Bronchial epithelial cell (primary cell): ENCODE measurements at places on chromosomes 16 and 17. TPM values are rescaled to one million over a fixed set of nuclear protein-coding genes. Genes with fewer than 3 reads are reported as not detected.

GRCh38 chr17:75590314-75590761 is 2.7 kb downstream of the MYO15B start:
- DNase-seq = no peak

Gene SNX20
- not detected in 2 replicates for total RNA-seq

DNA sequence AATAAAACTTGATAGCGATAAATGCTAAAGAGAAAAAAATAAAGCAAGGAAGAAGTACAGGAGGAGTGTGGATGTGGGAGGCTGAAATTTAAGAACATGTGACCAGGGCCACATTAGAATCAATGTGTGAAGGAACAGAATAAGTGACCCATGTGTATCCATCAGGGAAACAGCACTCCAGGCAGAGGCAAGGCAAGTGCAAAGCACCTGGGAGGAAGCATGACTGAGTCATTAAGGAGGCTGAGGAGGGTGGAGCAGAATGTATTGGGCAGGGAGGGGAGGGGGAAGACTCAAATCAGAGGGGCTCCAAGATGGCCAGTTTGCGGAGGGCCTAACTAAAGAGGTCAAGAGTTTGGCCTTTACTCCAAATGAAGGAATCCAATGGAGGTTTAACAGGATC is 8.0 kb downstream of the CDR2 start:
- no peak for DNase-seq

GRCh38 chr16:84484579-84485254 is 19.7 kb downstream of the MEAK7 start:
- peak; percentile 23 for DNase-seq

Gene HES7
- 0.13 and 1.3 TPM in 2 replicates for total RNA-seq

- DNase-seq = peak; percentile 93
Observed at GRCh38 chr17:68697850-68698361, 96.7 kb upstream of the FAM20A start.

DNA sequence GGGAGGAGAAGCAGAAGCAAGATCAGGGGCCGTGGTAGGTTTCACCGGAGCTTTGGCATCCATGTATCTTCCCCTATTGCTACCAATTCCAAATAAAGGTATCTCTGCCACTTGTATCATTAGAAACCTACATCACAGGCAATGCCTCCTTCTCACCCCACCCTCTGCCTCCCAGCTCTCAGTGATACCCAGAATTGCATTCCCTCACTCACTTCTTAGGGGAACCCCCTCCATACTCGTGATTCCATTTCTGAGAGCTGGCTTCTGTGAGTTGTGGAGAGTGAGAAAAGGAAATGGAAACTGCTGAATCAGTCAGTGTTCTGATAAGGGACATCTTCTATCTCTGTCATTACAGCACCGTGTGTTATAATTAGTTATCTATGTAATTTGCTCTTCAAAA is 2.3 kb upstream of the CCL3 start:
- DNase-seq = no peak

- no peak for DNase-seq
Observed at GRCh38 chr17:7336240-7337175, at the start of gene ACAP1. Gene ACAP1 (plus strand): TSS chr17:7336529. CDS start chr17:7336735, 206 bp downstream.

Gene MILR1
- 0.79 TPM in 1 of 2 replicates, not detected in the other for total RNA-seq

- no peak for DNase-seq
Observed at GRCh38 chr17:21275047-21275578, 9.4 kb upstream of the MAP2K3 start.

Gene CFAP119
- total RNA-seq = 0.26 and 1.1 TPM in 2 replicates

DNA sequence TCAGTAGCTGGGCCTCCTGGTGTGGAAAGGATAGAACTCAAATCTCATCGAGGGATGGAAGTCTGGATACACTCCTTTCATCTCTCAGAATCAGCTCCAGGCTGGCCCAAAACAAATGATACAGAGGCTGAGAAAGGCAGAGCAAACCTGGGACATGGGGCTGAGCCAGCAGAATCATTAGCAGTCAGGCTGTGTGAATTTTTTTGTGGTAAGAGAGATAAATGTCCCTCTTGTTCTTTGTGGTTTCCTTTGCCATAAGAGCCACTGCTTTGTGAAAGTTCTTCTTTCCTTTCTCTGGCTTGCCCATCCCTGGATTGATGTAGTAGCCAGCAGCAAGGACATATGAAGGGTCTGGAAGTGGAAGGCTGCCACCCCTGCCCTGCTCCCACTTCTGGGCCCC is 146.2 kb downstream of the CDH13 start:
- DNase-seq = no peak

DNA sequence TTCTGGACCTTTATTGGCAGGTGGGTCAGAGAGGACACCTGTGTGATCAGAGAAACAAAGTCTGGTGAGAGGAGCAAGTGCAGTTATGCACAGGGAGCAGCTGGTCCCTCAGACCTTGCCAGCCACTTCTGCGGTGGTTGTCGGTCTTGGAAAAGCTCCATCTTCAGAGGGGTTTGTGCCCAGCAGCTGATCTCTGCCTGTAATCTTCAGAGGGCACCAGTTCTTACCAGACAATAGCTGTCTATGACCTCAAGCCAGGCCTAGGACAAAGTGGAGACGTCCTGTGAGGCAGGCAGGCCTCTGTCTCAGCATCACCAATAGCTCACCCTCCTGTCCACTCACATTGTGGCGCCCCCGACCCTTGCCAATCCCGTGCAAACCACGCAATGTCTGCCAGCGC is 66.5 kb upstream of the TBX2 start:
- no peak for DNase-seq

DNA sequence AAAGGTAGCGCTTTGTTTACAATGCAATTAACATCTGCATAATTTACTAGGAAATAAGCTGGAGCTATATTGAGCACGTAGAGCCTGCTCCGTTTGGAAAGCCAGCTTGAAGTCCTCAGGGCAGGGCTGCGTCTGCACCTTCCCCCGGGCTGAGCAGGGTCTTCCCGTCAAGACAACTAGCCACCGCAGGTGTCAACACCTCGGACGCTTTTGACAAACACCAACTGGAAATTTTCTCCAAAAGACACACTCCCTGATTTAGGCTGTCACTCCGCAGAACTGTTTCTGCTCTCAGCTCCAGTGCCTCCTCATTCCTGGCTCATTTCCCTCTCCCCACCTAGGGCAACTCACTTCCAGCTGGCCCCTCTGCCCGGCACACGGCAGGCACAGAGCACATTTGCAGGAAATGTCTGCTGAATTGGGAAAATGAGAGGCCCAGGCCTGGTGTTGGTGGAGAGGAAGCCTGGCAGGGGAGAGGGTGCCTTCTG is 170.3 kb downstream of the MAF start:
- DNase-seq = no peak

DNA sequence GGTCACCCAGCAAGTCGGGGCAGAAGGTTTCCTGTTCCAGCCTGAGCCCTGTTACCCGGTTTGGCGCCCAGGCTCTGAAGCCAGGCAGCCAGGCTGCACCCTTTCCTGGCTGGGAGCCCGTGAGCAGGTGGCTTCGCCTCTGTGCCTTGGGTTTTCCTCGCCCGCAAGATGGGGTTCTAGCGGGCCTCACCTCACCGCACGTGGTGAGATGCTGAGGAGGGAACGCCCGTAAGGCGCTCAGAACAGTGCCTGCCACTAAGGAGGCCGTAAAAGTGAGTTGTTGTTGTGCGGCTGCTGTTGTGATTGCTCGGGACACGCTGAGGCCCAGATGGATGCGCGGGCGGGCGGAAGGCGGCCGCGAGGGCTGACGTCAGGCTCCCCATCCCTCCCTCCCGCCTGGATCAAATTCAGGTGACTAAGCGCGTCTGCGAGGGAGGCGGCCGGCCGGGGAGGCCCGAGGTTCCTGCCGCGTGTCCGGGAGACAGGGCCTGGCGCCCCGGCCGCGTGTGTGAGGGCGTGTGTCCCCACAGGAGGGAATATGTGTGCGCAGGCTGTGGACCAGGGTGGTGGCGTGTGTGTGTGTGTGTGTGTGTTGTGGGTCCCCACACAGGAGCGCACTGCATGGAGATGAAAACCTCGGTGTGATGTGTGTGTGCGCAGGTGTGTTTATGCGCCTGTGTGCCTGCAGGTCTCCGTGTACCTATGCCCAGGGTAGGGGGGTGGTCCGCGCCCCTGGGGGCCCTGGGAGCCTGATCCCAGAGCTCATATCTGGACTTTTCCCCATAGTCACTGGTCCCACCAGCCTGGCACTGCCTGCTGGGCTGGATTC is 4.3 kb downstream of the CAMKK1 start:
- peak; percentile 83 for DNase-seq

DNA sequence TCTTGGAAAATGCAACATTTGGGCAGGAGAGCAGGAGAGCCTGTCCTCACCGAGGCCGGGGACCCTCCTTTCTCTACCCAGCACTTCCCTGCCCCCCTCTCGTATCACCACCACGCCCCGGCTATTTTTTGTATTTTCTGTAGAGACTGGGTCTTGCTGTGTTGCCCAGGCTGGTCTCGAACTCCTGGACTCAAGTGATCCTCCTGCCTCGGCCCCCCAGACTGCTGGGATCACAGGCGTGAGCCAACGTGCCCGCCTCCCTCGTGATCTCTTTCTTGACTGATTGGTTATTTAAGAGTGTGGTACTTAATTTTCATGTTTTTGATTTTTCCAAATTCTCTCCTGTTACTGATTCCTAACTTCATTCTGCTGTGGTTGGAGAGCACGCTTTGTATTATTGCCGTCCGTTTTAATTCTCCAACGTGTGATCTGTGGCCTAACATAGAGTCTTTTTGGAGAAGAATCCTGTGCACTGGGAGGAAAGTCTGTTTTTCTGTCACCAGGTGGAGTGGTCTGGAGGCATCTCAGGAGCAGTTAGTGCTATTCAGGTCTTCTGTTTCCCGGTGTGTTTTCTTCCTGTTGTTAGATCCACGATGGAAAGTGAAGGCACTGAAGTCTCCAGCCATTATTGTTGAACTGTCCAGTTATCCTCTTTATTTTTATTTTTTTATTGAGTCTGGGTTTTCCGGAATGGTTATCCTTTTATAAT is 40.4 kb downstream of the ZNF778 start:
- DNase-seq = no peak

Gene MEOX1
- not detected in 2 replicates for total RNA-seq

DNA sequence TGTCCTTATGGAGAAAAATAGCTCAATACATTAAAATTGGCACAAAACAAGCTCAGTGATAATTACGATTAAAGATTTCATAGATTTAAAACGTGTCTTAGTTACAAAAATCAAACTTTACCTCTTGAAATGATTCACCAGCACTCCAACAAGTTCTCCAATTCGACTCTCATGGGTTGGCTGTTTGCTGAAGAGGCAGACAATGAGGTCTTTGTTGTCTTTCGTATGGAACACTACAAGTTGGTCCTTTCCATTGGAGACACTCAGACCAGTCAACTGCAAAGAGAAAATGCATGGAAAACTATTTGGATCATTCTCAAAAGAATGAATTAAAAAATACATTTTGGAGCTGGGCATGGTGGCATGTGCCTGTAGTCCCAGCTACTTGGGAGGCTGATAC is 118.2 kb downstream of the CDK5R1 start:
- no peak for DNase-seq

DNA sequence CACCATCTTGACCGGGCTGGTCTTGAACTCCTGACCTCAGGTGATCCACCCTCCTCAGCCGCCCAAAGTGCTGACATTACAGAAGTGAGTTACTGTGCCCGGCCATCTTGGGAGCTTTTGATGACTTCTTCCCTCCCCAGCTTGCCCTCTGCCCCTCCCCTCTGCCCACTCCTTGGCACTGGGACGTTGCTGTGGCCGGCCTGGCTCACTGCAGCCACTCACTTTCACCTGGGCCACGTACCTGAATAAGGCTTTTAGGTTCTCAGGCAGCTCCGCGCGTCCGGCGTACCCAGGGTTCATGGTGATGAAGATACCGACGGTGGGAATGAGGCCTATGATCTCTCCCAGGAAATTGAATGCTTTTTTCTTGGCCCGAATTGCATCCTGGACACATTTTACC is 81.6 kb downstream of the DNAH17 start:
- DNase-seq = no peak

- no peak for DNase-seq
Observed at GRCh38 chr16:50313596-50314478, 47.5 kb downstream of the ADCY7 start.
